ENCODE measurements at places on chromosomes 5 and 9.
A peak's percentile ranks its signal among the peaks of the same experiment; 100 is the strongest.

DNA sequence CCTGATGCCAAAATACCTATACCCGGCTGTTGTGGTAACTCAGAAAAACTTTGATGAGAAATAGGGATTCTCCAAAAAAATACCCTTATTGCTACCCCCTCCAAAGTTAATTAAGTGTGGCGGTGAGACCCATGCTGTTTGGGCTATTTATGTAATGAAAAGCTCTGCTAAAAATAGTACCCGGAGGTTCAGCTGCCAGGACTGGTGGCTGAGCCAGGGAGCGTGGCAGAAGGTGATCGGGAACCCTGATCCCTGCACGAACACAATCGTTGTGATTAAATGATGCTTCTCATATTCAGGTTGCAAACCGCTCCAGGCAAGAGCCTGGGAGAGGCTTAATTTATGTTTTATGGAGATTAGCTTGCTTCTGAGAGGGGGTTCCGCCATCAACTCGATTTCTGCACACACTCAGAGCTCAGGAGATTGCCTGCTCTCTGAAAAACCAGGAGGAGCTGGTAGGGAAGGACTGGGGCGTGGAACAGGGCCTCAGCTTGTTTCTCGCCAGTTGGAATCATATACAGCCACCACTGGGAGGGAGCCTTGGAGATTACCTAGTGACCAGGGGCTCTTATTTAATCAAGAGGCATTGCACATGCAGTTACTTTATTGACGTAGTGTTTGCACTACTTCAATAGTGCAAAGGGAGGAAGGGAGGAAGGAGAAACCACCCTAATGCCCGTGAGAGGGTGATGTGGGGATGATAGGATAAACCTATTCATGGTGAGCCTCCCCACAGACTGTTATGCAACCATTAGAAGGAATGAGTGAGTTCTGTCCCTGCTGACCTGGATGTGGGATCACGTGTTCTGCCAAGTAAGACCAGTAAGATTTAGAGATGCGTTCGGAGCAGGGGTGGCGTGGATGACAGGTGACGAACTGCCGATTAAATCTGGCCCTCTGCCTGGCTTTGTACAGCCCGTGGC lies 23.4 kb downstream of the HRH2 start:
- no peak for DNase-seq

DNA sequence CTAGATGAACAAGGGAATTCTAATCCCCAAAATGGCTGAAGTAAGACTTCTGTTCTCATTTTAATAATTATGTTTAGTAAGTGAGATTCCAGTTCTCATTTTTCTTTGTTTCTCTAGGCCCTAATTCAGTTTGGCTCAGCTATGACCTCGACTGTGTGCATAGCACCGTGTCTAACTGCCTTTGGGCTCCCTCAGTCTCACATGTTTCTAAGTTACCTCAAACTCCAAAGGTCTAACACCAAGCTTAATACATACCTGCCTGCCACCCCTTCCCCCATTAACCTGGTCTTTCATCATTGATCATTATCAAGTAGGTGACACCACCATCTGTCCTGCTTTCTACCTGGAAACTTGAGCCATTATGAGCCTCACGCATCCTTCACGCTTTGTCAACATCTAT lies 273.2 kb downstream of the SAXO1 start:
- DNase-seq, result no peak

- peak; percentile 83 for DNase-seq
Observed at GRCh38 chr9:127426756-127427155, 2.6 kb downstream of the ZNF79 start.

DNA sequence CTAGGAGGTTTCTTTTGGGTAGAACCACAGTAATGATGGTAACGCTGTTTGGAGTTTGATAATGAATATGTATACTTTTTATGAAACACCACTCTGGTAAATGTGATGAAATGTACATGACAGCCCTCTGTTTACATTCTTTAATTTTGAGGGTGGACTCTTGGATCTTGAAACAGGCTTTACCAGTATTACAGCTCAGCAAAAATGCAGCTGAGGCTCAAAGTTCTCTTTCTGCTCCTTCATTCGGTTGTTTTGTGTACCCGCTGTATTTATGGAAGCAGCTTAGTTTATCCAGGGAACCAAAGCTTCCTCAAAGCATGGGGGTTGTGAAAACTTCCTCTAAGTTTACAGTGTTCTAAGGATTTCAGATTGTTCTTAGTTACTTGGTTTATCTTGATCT lies 11.1 kb downstream of the GAPVD1 start:
- no peak for DNase-seq

GRCh38 chr5:146548781-146549449 lies 32.9 kb upstream of the GPR151 start:
- DNase-seq, result no peak

DNA sequence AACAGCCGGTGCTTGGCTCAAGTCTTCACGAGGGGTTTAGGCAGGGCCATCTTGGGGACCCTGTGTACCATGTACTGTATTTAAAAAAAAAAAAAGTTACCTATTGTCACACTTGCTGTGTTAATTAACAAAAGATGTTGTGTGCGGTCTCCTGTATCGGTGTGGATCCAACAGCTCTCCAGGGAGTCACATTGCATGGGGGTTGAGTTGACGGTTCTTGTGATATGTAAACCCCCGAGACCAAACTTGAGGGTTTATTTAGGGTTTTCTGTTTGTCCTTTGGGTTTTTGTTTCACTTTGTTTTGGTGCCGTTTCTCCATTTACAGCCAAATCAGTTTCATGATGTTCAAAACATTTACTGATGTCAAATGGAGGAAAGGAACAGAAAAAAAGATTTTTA lies 22.2 kb downstream of the AMBP start:
- no peak for DNase-seq

GRCh38 chr5:116626945-116627679 lies 52.5 kb upstream of the SEMA6A start:
- no peak for DNase-seq

DNA sequence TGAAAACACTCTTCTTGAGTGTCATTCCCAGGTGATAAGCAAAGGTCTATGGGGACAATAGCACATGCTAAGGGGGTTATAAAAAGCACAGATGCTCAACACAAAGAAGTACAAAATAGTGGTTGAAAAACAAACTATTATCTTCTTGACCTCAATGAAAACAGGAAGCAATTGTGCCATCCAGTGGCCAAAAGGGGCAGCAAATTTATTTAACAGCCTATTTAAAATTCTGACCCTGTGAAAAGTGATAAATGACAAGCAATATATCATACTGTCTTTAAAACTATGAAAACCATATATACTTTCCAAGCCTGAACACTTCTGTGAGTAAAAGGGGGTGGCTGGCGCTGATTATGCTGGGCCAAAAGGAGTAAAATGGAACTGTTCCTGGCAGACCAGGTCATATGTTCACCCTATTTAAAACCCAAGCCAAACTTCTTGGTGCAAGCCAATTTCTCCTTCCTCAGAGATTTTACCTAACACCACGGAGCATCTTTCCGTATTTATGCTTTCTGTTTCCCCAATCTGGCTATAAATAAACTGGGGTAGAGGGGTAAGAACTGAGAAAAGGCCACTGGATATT lies 29.7 kb downstream of the TEX10 start:
- DNase-seq, result peak; percentile 8

Measured in activated CD4-positive, alpha-beta T cell treated with anti-CD3 and anti-CD28 coated beads, Interleukin-2, amount 50 U/mL, for 16 hours (primary cell).